Lung microvascular endothelial cell (primary cell): ENCODE measurements at places on chromosomes 2 and 18.
A peak's percentile ranks its signal among the peaks of the same experiment; 100 is the strongest.

GRCh38 chr2:74515981-74516633 lies 1.9 kb downstream of the TLX2 start:
- peak; percentile 76 for DNase-seq

- no peak for DNase-seq
Measured at GRCh38 chr2:16127276-16127940, 187.1 kb downstream of the MYCN start.

- DNase-seq: no peak
Measured at GRCh38 chr2:134836986-134837385, 1.4 kb upstream of the ACMSD start.

GRCh38 chr18:13452388-13452811 lies 233.8 kb downstream of the LDLRAD4 start:
- DNase-seq: peak; percentile 46

GRCh38 chr2:56040834-56041233 lies 117.3 kb upstream of the EFEMP1 start:
- no peak for DNase-seq

- DNase-seq: no peak
Measured at GRCh38 chr2:240505910-240506309, 51.9 kb downstream of the ANKMY1 start.

DNA sequence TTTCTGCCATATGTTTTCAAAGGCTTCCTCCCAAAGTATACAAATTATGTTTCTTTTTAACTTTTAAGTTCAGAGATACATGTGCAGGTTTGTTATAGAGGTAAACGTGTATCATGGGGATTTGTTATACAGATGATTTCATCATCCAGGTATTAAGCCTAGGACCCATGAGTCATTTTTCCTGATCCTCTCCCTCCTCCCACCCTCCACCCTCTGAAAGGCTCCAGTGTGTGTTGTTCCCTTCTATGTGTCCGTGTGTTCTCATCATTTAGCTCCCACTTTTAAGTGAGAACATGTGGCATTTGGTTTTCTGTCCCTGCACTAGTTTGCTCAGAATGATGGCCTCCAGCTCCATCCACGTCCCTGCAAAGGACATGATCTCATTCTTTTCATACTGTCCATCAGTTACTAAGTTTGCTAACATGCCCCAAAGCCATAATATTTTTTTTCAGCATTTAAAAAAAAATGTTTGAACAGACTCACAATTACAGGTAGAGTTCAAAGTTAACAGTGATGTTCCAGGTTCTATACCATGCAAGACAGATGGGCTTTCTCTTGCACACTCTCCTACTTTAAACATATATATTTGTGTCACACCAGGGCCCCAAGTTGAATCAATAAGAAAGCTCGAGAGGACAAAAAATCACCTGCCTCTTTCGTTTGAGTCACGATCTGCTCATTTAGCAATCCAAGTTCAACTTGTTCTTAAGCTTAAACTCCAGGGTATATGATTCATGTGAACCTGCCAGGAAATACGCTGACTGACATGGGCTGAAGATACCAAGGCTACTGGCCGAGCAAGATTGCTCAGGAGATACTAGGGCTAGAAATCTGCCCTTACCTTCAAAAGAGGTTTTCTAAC lies 77.6 kb downstream of the AP1S3 start:
- peak; percentile 57 for DNase-seq
